ENCODE measurements at places on chromosomes 4 and X.

DNA sequence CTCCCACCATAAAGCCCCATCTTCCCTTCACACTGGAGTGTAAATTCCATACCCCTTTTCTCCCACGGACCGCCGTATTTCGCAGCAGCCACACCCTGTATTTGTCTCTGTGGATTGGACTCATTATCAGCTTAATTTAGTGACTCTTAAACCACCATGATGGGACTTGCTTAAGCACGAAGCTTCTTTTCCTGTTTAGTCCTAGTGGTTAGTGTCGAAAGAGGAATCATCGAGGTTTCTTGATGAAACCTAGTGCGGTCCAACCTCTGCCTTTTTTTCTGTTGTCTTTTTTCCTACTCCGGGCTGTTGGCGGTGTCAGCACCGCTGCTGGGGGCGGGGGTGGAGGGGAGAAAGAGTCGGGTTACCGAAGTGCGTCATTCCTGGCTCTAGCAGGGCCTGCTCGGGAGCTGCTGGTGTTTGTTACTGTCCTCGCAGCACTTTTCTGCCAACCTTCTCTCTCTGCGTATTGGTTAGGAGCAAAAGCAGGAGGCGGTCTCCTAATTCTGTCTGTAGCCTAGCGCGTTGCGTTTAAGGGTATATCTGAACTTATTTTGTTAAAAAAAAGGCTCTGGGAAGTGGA, 1.4 kb downstream of the STAG2 start:
- peak; percentile 70 for DNase-seq

DNA sequence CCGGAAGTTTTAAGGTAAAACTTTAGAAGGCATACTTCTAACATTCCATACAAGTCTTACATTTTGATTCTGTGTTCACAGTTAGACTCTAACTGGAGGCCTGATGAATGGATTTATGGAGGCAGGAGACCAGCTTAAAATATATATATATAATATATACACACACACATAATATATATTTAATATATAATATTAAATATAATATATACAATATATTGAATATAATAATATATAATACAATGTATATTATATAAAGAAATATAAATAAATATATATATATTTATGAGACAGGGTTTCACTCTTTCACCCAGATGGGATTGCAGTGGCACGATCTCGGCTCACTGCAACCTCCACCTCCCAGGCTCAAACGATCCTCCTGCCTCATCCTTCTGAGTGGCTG, 7.9 kb upstream of the CTSO start:
- no peak for DNase-seq

DNA sequence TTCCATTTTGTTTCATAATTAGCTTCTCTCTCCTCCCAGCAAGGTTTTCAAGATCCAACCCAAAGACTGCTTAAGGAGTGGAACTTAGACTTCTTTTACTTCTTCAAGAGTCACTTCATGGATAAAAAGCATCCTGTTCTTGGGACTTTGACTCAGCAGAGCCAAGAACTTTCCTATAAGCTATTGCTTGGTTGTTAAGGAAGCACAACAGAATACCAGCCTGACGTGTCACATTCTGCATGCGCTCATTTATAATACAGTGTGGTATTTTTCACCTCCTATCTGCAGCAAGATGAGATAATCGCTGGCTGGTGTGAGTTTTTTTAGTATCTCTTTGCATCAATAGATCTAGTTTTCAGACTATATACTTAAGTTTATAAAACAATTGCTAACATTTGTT, 152.1 kb downstream of the PALLD start:
- DNase-seq: no peak

DNA sequence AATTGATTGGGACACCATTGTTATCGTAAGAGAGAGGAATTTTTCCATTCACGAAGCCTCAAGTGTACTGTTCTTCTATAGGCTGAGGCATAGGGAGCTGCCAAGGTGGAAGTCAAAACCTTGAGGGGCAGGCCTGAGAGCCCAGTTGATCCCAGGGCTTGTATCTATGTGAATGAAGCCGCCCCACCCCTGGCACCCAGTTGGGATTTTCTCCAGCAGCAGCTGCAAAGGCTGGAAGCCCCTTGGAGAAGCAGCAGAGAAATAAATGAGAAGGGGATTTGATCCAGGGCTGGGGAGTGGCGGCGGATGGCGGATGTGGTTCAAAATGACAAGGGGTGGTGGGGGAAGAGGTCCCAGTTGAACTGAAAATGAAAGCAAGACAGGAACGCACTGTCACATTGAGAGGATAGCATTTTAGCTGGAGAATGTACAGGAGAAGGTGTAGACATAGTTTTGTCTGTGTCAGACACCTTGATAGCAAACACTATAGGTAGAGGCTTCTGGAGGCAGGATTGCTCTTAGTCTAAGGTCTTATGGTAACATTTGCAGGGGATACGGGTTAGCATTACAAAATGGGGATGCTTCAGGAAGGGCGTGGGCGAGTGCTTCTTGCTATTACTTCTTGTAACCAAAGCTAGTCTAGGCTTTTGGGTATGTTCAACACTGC, 32.6 kb downstream of the DOCK11 start:
- peak; percentile 29 for DNase-seq

DNA sequence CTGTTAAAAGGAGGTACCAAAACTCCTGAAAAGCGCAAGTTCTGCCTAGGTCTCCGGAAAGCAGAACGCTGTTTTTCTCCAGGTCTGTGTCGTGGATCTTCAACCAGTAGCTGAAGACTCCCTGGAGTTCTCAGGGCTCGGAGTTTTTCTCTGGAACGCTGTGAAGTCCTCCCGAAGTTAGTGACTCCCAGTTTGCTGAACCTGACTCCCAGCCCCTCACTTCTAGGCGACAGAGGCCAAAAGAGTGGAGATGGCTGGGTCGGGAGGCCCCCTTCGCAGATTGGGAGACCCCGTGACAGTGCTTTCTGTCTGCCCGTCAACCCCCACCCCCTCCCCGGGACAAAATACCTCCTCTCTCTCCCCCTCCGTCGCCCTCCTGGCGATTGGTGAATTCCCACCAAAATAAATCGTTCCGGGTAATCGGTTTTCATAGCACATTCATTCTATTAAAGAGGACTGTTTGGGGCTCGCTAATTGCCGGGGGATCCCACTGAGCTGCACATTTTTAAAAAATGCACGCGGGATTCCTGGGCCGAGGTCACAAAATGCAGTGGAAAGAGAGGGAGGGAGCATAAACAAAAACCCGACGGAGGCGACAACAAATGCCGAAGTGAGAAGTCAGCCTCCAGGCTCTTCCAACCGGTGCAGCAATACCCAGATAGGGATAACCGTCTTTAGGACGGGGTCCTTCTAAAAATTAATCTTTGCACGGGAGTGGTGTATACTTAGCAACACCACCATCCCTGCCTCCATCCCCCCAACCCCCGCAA, 4.0 kb upstream of the MSX1 start:
- DNase-seq: peak; percentile 5

GRCh38 chr4:159447296-159447695, 344.4 kb downstream of the RAPGEF2 start:
- DNase-seq: no peak

DNA sequence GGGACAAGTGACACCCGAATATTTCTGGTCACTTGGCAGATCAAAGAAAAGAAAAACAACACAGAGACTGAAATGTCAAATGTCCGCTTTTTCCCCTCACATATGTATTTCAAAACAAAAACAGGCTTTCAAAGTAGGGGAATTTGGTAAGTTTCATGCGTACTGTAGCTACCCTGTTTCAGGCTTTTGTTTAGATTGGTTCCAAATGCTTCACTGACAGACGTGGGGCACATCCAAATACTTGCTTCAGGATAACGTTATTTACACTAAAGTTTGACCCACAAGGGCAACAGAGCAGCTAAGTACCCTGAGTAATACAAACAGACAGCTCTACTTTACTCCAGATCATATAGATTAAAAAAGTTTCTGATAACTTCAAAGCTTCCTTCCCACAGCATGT, 804.5 kb upstream of the POU3F4 start:
- no peak for DNase-seq
